Neuronal stem cell (in vitro differentiated cells): ENCODE measurements at places on chromosomes 13 and 19.

GRCh38 chr19:50790396-50790795 lies at the start of gene ACP4:
Gene ACP4 (plus strand): TSS chr19:50790415. CDS start chr19:50790415, 0 bp downstream.
- no peak within 1 kb of the TSS for H3K4me3 ChIP-seq
- H3K4me1 ChIP-seq, result peaks cover 10% of the 10 kb centered on the region
- no peaks in the 10 kb centered on the region for H3K27me3 ChIP-seq
- H3K27ac ChIP-seq, result no peak within 1 kb of the TSS
- DNase-seq, result no peak
- peaks cover 5% of the 10 kb centered on the region for H3K36me3 ChIP-seq

DNA sequence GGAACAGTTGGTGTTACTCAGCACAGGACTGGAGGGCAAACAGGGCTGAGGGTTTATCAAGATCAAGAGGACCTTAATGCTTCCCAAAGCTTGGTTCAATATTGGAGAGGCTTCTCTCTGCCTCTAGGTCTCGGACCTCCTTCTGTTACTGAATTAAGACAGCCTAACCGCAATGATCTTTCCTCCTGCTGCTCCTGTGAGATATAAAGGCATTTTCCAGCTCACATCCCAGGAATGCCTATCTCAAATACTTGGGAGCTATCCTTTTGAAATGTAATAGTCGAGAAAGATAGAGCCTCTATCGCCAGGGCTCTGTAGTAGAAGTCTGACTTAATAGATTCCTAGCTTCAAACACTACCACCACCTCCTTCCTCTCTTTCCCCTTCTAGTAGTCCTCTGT lies 1475.0 kb downstream of the SLITRK1 start:
- H3K27ac ChIP-seq, result no peak overlapping the region
- no peaks in the 10 kb centered on the region for H3K36me3 ChIP-seq
- H3K4me3 ChIP-seq, result no peak overlapping the region
- DNase-seq, result no peak
- no peaks in the 10 kb centered on the region for H3K4me1 ChIP-seq

DNA sequence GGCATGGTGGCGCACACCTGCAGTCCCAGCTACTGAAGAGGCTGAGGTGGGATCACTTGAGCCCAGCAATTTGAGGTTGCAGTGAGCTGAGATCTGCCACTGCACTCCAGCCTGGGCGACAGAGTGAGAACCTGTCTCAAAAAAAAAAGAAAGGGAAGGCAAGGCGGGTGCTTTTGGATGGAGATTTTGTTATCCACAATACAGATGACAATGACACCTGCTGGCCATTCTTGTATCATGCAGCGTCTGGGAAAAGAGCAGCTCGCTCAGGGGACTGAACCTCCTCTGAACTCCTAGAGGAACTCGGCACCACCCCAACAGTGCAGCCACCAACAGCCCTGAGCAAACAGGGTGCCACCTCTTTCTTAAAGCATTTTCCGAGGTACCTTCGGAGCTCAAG lies 22.8 kb downstream of the HAUS8 start:
- no peak for DNase-seq
- H3K27me3 ChIP-seq, result no peaks in the 10 kb centered on the region
- no peak overlapping the region for H3K27ac ChIP-seq
- H3K4me3 ChIP-seq, result no peak overlapping the region
- peaks cover 1% of the 10 kb centered on the region for H3K4me1 ChIP-seq

DNA sequence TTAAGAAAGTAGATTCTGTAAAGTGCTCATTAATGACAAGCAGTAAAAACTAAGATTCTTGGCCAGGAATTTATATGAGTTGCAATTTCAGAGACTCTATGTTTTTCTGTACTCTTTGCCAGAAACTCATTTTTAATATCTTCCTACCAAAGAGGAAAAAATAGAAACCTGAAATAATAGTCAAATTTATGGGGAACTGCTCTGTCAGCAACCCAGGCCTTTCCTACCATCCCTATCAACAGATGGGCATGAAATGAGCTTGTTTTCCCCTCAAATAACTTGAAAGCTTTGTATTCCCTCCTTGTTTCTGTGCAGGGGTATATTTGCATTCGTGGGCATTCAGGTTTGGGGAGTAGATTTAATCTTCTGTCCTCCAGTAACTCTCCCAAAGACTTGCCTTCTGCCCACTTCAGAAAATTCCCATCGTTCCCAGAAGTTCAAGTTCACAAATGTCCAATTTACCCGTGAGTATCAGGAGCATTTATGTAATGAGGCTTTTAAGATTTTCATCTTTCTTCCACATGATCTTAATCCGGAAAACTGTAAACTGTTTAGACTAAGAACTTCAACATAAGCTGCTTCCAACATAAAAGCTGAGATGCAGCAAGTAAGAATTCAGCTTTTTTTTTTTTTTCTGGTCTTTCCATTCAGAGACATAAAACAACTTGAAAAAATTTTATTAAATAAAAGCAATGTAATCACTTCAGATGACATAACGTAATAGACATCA lies 363.1 kb downstream of the EFNB2 start:
- no peak overlapping the region for H3K4me3 ChIP-seq
- H3K27ac ChIP-seq, result no peak overlapping the region
- H3K27me3 ChIP-seq, result no peaks in the 10 kb centered on the region
- H3K4me1 ChIP-seq, result no peaks in the 10 kb centered on the region

- no peak for DNase-seq
- no peaks in the 10 kb centered on the region for H3K36me3 ChIP-seq
- no peak overlapping the region for H3K27ac ChIP-seq
- H3K27me3 ChIP-seq, result no peaks in the 10 kb centered on the region
- H3K4me3 ChIP-seq, result no peak overlapping the region
Measured at GRCh38 chr19:5561559-5561958, 6.2 kb downstream of the TINCR start.

- no peak overlapping the region for H3K4me3 ChIP-seq
- no peak for DNase-seq
- no peaks in the 10 kb centered on the region for H3K4me1 ChIP-seq
- no peaks in the 10 kb centered on the region for H3K27me3 ChIP-seq
- H3K36me3 ChIP-seq, result no peaks in the 10 kb centered on the region
Measured at GRCh38 chr19:40342644-40343311, 5.4 kb downstream of the C19orf47 start.
